ENCODE measurements at places on chromosomes 4 and X.

DNA sequence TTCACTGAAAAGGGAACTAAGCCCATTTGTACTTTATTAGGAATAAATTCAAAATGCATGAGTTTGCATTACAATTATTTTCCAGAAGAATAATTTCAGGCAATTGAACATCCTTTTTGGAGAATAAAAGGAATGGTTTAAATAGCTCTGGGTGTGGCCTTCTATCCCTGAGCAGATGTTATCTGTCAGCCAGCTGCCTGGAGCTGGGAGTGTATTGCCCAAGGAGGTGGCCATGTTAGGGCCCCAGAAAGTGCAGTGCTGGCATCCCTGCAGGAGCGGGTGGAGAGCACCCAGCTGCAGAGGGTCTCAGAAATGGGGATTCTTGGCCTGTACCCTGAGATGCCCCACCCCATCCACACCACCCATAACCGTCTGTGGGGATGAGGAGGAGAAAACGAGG lies 21.6 kb upstream of the VEGFD start:
- DNase-seq, result no peak

DNA sequence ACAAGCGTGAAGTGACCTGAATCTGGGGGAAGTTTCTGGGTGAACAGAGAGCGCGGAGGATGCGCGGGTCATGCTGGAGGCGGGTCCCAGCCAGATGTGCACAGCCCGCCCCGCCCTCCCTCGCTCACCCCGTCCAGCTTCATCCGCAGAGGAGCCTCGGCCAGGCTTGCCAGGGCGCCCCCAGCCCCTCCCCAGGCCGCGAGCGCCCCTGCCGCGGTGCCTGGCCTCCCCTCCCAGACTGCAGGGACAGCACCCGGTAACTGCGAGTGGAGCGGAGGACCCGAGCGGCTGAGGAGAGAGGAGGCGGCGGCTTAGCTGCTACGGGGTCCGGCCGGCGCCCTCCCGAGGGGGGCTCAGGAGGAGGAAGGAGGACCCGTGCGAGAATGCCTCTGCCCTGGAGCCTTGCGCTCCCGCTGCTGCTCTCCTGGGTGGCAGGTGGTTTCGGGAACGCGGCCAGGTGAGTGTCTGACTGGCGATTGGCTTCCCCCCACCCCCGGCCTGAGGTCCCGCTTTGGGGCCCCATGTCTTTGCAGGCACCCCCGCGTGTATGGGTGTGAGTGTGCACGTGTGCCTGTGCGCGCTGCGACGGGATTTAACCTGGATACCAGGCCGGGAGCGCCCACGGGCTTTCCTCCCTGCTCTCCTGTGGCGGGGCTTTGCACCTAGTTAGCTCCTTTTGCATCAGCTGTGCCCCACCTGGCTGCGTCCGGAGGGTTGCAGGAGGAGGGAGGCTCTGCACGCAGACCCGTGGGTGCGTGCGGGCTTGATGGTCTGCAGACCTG lies at the start of gene EGFL6:
Gene EGFL6 (plus strand): TSS at position 123 of the 782 bp plus-strand sequence. CDS start 261 bp downstream, at position 384.
- DNase-seq, result no peak

- DNase-seq, result peak; percentile 63
Observed at GRCh38 chr4:40995850-40996249, 218.5 kb downstream of the APBB2 start.

GRCh38 chr4:106996490-106996889 lies 39.6 kb downstream of the DKK2 start:
- no peak for DNase-seq

DNA sequence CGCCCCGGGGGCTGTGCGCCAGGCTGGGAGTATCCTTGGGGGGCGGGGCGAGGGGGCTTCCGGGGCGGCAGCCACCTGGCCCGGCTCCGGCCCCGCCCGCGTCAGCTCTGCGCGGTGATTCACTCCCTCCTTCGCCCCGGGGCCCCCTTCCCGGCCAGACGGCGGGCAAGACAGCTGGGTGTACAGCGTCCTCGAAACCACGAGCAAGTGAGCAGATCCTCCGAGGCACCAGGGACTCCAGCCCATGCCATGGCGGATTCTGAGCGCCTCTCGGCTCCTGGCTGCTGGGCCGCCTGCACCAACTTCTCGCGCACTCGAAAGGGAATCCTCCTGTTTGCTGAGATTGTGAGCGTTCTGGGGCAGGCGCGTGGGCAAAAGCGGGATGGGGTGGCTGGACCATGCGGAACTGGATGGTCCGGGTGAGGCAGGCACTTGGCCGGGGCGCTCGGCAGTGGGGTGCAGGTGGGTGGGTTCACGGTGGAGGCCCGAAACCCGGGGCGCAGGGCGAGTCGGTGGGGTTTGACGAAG lies at the start of gene PLP2:
Gene PLP2 (plus strand): TSS at position 147 of the 528 bp plus-strand sequence. CDS start 103 bp downstream, at position 250.
- DNase-seq, result peak; percentile 53

DNA sequence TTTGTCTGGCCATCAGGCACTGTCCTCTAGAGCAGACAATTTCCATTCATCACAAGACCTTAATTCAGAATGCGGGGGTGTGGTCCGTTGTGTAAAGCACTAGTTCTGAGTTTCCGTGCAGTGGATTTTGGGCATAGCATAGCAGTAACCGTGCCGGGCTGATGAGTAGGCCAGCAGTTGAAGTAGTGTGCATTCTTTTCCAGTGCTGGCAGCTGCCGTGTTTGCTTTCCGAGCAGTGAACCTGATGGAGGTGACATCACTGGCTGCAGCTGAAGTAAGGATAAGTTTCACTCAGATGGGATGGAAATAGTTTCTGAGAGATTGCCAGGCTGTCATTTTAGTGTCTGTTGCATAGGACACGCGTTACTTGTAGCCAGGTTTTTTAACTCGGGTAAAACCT lies 107.0 kb upstream of the STIM2 start:
- DNase-seq, result peak; percentile 60

- DNase-seq, result no peak
Observed at GRCh38 chrX:132409780-132410556, 78.9 kb downstream of the MBNL3 start.

DNA sequence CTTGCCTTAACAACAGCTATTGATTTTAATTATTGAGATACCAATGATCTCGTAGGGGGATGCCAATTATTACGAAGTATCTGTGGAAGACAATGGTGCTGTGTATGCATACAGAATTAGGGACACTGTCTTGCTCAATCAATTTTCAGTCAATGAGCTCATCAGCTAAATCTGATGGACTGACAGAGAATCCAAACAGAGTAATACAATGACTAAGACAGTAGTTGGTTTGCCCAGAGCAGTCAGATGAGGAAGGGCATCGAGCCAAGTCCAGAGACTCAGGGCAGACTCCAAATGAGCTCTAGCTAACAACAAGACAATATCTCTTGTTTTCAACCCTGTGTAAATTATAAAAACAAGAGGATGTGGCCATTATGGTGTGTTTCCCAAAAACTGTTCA lies 14.7 kb upstream of the GSX2 start:
- DNase-seq, result peak; percentile 84

DNA sequence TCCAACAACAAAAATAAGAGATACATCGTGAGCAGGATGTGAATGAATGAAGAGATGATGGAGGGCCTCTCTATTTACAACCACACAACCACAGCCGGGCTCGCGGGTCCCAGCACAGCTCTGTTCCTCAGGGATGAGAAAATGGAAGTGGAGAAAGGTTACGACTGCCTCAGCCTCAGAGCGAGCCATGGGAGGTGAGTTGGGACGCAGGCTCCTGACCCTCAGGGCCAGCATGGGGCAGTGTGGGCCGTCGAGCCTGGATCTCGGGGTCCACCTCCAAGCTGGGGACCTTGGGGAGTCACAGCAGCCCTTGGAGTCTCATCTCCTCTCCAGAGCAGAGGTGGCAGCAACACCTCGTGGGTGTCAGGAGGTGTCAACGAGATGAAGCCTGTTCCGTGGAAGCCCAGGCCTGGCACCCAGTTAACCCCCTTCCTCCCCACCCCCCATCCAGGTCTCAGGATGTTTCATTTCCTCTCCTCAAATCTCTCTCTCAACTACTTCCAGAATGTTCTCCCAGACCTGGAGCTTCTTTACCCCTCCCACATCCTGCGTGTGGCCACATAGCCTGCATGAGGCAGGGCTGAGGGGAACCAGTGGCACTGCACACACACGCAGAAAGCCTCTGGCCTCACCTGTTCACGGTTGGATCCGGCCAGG lies 25.9 kb downstream of the C4orf50 start:
- DNase-seq, result no peak

- peak; percentile 4 for DNase-seq
Observed at GRCh38 chrX:80602036-80602860, 182.0 kb downstream of the TENT5D start.

DNA sequence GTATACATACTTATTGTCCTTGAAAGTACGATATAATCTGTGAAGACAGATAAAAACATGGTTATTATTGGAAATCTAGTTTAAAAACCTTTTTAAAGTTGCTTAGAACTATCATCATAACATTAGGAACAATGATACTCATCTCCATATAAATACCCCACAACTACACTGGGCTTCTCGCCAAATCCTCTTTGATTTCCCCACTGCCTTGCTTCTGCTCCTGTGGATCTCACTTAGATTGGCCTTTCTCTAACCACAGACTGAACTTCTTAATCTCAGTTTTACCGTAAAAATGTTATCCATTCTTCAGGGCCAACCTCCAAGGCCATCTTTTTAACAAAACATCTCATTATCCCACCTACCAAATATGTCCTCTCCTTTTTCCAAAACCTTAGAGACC lies 77.6 kb downstream of the PRKG2 start:
- peak; percentile 28 for DNase-seq

DNA sequence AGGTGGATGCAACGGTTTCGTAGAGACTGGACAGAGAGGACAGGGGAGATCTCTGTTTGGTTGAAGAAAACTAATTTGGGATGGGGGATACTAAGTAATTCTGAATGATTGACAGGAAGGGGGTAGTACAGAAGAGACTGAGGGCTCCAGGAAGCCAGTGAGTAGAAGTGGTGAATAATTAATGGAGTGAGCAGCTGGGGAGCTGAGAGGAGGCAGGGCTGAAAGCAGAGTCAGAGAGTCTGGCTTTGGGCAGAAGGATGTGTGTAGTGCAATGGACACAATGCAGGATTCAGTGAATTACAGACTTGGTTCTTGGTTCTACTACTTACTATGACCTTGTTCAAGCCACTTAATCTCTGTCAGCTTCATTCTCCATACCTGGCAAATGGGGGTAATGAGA lies 161.7 kb downstream of the RBMX2 start:
- no peak for DNase-seq

DNA sequence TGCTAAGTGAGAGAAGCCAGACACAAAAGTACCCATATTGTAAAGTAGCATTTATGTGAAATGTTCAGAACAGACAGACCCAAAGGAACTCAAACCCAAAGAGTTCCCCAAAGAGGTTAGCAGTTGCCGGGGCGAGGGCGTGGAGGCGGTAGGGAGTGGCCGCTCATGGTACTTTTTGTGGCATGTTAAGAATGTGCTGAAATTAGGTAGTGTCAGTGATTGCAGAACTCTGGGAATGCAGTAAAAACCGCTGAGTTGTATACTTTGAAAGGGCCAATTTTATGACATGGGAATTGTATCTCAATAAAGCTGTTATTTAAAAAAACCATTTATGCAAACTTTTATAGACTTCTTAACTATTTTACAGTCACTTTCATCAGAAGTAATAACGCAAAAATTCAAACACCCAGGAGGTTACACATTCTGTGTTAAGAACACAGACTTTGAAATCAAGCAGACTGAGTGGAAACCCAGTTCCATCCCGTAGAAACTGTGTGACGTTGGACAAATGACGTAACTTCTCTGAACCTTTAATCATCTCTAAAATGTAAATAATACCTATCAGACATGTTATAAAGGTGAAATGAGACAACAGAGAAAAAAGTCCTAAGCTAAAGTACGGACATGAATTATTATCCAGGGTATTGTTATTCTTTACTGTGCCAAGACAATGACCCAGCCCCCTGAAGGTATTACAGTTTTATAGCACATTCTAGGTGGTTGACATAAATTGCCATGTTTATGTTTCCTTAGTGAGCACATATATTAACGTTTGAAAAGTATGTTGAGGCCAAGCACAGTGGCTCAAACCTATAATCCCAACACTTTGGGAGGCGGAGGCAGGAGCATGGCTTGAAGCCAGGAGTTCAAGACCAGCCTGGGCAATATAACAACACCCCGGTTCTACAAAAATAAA lies 19.7 kb downstream of the ZFP42 start:
- DNase-seq, result peak; percentile 30

DNA sequence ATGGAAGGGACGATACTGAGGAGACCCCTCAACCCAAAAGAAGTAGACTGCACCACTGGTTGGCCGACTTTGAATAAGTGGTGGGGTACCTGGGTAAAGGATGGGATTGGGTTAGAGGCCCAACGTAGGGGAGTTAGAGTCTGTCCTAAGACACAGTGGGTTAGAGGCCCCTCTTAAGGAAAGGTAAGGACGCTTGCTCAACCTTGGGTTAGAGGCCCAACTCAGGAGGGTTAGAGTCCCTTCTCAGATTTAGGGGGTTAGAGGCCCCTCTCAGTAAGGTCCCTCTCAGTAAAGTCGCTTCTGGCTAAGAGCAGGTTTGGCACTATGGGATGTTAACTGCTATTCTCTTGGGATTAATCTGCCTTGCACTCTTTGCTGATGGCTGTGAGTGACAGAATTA lies 81.3 kb downstream of the ACOX3 start:
- no peak for DNase-seq

- DNase-seq, result peak; percentile 90
Observed at GRCh38 chr4:183987987-183988392, 82.9 kb downstream of the STOX2 start.

DNA sequence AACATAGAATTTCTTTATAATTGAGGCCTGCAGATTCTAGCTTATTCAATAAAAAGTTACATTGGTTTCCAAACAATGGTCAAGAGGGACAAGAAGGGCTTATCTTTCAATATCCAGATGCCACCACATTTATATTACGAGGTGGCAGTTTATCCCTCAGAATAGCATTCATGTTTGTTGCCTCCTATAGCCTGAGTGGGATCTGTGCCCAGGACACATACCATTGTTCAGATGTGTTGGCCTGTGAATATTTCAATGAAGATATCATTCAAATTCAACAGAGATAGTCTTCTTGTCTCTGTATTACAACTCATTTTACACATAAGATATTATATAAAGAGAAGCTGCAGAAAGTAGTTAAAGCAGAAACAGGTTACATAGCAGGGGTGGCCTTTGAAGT lies 20.5 kb downstream of the GLRB start:
- peak; percentile 19 for DNase-seq

- DNase-seq, result no peak
Observed at GRCh38 chr4:185870366-185870765, 58.4 kb upstream of the SORBS2 start.

GRCh38 chr4:136526517-136526916 lies 1005.8 kb downstream of the PCDH18 start:
- no peak for DNase-seq

- DNase-seq, result no peak
Observed at GRCh38 chrX:8201896-8202331, 30.8 kb upstream of the VCX2 start.

GRCh38 chr4:38452009-38452408 lies 212.0 kb upstream of the KLF3 start:
- no peak for DNase-seq

DNA sequence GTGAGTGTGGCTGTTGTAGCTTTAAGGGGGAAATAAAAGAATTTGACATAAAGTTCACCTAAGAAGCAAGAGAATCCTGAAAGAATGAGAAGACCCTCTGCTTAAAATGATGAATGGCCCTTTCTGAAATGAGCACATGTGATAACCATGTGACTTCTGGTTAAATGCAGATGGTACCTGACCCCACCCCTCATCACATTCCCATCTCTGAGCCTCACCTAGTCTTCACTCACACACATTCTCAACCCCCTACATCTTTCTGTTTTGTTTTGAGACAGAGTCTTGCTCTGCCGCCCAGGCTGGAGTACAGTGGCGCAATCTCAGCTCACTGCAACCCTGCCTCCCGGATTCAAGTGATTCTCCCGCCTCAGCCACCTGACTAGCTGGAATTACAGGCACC lies 31.5 kb downstream of the SEPTIN6 start:
- no peak for DNase-seq

- DNase-seq, result no peak
Observed at GRCh38 chr4:15427701-15428100, at the start of gene C1QTNF7. TSS of gene C1QTNF7 (plus strand) at chr4:15428033. CDS start at chr4:15435744, 7,711 bp downstream.

GRCh38 chrX:111284631-111285293 lies 14.5 kb upstream of the CAPN6 start:
- DNase-seq, result no peak
